ENCODE measurements at places on chromosomes 4 and X.

DNA sequence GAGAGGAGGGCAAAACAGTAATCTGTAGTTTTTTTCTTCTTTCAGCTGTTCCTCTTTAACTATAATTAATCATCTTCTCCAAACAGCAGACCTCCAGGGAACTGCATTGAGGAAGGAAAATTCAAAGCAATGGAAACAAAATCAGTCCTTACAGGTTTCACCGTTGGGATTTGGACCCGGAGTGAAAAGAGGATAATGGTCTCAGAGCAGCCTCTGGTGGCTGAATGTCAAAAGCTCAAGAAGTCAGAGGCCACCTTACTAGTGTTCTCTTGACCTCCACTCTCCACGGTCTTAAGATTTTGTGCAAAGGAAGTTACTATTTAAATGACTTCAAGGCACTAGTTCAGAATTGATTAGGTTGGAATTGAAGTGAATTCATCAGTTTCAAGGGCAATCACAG, 16.0 kb upstream of the MID1 start:
- H3K4me1 ChIP-seq, result no peaks in the 10 kb centered on the region
- H3K27me3 ChIP-seq, result no peaks in the 10 kb centered on the region
- no peak overlapping the region for H3K4me3 ChIP-seq
- H3K36me3 ChIP-seq, result no peaks in the 10 kb centered on the region
- H3K27ac ChIP-seq, result no peak overlapping the region

GRCh38 chrX:118459494-118459893, 36.1 kb upstream of the DOCK11 start:
- H3K4me3 ChIP-seq, result no peak overlapping the region
- no peak overlapping the region for H3K27ac ChIP-seq
- no peaks in the 10 kb centered on the region for H3K36me3 ChIP-seq
- H3K27me3 ChIP-seq, result no peaks in the 10 kb centered on the region
- no peaks in the 10 kb centered on the region for H3K4me1 ChIP-seq

DNA sequence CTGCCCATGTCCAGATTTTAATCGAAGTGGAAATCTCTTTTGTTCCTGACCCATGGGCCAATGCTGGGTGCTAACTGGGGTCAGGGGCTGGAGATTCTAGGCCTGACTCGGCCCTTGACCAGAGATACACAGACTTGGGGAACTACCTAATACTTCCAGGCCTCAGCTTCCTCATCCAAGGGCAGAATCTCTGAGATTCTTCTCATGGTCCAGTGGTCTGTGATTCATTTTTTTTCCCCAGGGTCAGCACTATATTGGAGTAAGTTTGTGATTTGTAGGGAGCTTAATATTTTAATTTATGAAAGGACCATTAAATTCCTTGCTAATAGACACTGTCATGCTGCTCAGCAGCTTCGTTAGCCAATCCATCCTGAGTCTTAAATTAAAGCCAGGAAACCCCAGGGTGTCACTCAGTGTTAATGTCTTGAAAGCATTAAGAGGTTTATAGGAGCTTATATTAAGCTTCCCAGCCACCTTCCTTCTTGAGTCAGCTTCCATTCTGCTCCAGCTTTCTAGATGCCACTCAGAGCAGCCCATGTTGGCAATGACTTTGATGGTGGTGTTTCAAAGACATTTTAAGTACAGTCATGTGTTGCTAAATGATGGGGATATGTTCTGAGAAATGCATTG, 27.0 kb upstream of the PROM1 start:
- H3K36me3 ChIP-seq, result no peaks in the 10 kb centered on the region
- peaks cover 18% of the 10 kb centered on the region for H3K27me3 ChIP-seq
- no peak overlapping the region for H3K4me3 ChIP-seq
- no peak overlapping the region for H3K27ac ChIP-seq
- DNase-seq, result no peak

GRCh38 chr4:100206850-100207249, 16.6 kb upstream of the DDIT4L start:
- no peaks in the 10 kb centered on the region for H3K27me3 ChIP-seq
- no peak for DNase-seq
- H3K36me3 ChIP-seq, result no peaks in the 10 kb centered on the region

GRCh38 chr4:43564107-43564506, 671.6 kb downstream of the GRXCR1 start:
- H3K27ac ChIP-seq, result no peak overlapping the region
- DNase-seq, result no peak
- H3K36me3 ChIP-seq, result no peaks in the 10 kb centered on the region
- no peak overlapping the region for H3K4me3 ChIP-seq
- H3K27me3 ChIP-seq, result no peaks in the 10 kb centered on the region
- H3K4me1 ChIP-seq, result no peaks in the 10 kb centered on the region

Measured in DND-41 (cell line).